Type B pancreatic cell (in vitro differentiated cells): ENCODE measurements at places on chromosomes 7 and 10. TPM values are rescaled to one million over a fixed set of nuclear protein-coding genes. Genes with fewer than 3 reads are reported as not detected.

VAX1 gene
- 0.58 TPM in 1 of 2 replicates, not detected in the other for total RNA-seq

DNA sequence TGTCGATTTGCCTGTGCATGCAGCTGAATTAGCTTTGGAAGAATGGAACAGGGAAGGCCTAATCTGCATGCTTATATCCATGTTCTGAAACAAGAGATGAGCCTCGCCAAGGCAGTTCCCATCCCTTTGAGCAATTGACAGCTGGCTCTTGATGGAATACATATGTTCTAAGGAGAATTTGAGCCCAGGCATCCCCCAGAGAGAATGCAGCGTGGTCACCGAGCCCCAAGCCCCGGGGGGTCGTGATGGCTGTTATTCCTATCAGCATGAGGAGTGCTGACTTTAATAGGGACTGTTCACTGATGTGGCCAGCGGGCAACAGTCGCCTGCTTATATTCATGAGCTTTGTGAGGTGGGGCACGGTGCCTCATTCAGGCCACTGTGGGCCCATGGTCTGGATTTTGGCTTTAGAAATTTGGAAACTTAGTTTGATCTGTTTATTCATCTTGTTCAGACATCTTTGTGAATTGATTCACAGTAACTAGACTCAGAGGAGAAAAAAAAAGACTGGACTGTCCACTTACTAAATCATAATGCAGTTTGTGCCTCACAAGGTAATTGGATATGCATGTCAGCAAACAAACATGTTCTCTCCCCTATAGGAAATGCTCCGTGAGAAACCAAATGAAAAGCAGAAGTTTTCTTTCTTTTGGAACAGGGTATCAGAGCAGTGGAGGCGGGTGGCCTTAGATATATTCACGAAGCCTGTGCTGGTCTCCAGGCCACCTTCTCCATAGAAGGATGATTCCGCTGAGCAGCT is 204.9 kb downstream of the CCDC3 start:
- H3K27ac ChIP-seq: no peak overlapping the region
- H3K36me3 ChIP-seq: peaks cover 21% of the 10 kb centered on the region
- no peak for DNase-seq

MPP7 gene
- total RNA-seq: 11.8 and 27.7 TPM in 2 replicates

PLCE1 gene
- 5.3 and 7.8 TPM in 2 replicates for total RNA-seq

DNA sequence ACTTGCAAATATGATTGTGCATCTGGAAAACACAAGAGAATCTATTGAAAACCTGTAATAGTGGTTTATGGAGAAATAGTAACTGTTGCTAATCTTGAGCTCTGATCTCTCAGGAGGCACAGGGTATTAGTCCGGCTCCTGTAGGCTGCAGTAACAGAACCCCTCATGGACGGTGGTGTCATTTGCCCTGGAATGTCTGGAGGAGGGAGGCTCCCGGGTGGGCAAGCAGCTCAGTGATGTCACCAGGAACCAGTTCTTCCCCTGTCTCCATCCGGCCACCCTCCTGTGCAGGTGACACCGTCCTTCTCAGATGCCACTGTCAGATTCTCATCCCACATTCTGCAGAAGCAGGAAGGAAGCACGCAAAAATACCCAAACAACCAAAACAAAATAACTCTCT is 29.3 kb downstream of the INPP5A start:
- no peak for DNase-seq
- H3K27ac ChIP-seq: no peak overlapping the region
- H3K4me3 ChIP-seq: no peak overlapping the region
- no peaks in the 10 kb centered on the region for H3K27me3 ChIP-seq
- no peaks in the 10 kb centered on the region for H3K36me3 ChIP-seq

DNA sequence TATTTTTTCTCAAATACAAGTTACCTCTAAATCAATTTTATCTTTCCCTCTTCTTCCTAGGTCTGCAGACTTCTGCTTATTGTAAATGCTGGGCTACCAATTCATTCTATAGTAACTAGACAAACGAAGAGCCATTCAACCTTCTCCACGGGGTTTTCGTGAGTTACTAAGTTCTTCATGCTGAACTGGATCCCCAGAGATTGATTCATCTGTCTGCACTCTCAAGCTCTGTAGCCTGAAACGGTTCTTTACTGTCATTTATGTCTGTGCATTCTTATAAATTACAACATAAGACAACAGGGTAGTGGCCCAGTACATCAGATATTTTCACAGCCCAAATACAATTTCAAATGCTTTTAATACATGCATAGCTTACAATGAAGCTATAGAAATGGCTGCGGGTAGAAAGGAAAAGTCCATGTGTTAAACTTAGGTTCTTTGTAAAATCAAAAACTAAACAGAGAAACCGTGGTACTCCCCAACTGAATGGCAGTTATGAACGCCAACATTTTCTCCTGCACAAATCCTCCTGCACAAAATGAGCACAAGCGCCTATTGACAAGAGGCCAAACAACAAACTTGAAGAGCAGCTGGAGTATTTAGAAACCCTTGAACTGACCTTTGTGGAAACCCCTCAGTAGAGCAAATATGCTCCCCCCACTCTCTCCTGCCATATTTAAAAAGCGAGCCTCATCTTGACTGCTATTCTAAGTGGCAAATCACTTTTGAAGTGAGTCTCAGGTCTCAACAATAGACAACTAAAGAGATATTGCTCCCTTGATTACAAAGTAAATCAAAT is 20.7 kb downstream of the LAMB1 start:
- no peak overlapping the region for H3K27ac ChIP-seq
- peaks cover 56% of the 10 kb centered on the region for H3K36me3 ChIP-seq
- peaks cover 17% of the 10 kb centered on the region for H3K4me1 ChIP-seq
- no peak for DNase-seq
- H3K4me3 ChIP-seq: no peak overlapping the region

TMED4 gene
- total RNA-seq: 92.8 and 97.1 TPM in 2 replicates

DNA sequence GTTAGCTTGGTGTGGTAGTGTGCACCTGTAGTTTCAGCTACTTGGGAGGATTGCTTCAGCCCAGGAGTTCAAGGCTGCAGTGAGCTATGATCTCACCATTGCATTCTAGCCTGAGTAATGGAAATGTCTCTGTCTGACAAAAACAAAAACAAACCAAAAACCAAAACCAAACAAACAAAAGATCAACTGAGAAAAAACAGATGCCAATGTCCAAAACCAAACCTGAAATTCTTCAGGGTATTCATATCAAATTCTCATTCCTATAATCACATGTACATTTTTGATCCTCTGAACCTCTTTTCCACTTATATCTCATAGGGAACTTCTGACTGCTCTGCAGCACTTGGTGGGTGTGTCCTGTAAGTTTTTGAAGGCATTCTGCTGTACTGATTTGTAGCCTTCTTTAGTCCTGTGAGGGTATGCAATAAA is 87.0 kb downstream of the CDK6 start:
- peaks cover 33% of the 10 kb centered on the region for H3K36me3 ChIP-seq
- DNase-seq: no peak
- H3K4me1 ChIP-seq: peaks cover 16% of the 10 kb centered on the region
- H3K27me3 ChIP-seq: no peaks in the 10 kb centered on the region

GRCh38 chr10:57049096-57049495 is 688.0 kb upstream of the ZWINT start:
- no peak overlapping the region for H3K27ac ChIP-seq
- H3K4me3 ChIP-seq: no peak overlapping the region
- no peaks in the 10 kb centered on the region for H3K27me3 ChIP-seq
- DNase-seq: no peak
- peaks cover 5% of the 10 kb centered on the region for H3K4me1 ChIP-seq
- H3K36me3 ChIP-seq: no peaks in the 10 kb centered on the region

GRCh38 chr10:126468876-126469643 is 80.8 kb upstream of the ADAM12 start:
- H3K27ac ChIP-seq: no peak overlapping the region
- no peak for DNase-seq
- peaks cover 15% of the 10 kb centered on the region for H3K27me3 ChIP-seq
- no peak overlapping the region for H3K4me3 ChIP-seq
